ENCODE measurements at places on chromosomes 2 and 18. TPM values are rescaled to one million over a fixed set of nuclear protein-coding genes. Genes with fewer than 3 reads are reported as not detected.

- no peak overlapping the region for H3K27ac ChIP-seq
- DNase-seq, result no peak
- no peaks in the 10 kb centered on the region for H3K36me3 ChIP-seq
These were observed 570.3 kb downstream of the FBXO15 start for GRCh38 chr18:73577365-73577764.

DNA sequence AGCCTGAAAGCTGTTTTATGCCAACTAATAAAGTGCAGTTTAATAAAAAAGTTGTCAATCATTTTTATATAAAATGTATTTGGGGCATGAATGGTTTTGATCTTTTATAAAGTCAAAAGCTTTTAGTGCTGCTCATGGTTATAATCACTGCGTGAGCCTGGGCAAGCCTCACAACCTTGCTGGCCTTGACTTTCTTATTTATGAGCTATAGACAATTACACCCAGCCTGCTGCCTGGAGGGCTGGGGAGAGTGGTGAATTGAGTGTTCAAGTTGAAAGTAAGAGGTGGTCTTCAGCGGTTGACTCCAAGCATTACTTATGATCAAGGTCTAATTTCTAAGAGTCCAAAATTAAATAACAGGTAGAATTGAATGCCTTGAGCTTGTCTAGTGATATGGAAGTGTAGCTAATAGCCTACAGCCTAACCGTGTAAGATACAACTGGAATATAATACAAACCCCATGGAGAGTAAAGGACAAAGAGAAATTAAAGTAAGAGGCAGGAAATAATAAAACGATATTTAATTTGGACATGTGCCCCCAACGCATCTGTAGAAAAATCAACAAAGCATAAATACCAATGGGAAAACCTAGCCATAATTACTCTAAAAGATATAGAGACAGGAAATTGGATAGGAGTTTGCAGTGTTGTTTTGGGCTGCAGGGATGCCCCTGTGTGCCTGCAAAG lies 106.0 kb upstream of the CYP1B1 start:
- no peak overlapping the region for H3K4me3 ChIP-seq
- H3K36me3 ChIP-seq, result no peaks in the 10 kb centered on the region
- no peak for DNase-seq

GRCh38 chr2:211564441-211564840 lies 974.2 kb downstream of the ERBB4 start:
- H3K27ac ChIP-seq, result no peak overlapping the region
- H3K4me3 ChIP-seq, result no peak overlapping the region

DNA sequence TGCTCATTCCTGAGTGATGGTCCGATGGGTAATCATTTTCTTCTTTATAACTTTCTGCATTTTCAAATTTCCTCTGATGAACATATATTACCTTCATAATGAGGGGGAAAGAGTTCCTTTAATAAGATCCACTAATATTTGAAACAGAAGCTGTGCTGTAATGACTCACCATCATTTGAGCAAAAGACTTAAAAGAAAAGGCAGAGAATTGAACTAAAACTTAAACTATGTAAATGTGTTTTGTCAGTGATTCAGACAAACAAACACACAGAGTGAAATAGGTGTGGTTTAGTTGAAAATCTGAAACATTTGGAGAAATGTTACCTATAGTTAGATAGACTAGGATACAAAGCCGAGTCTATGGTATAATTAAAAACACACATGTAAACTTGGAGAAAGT lies 209.6 kb downstream of the STK39 start:
- H3K36me3 ChIP-seq, result no peaks in the 10 kb centered on the region
- no peak for DNase-seq
- no peak overlapping the region for H3K4me3 ChIP-seq

DNA sequence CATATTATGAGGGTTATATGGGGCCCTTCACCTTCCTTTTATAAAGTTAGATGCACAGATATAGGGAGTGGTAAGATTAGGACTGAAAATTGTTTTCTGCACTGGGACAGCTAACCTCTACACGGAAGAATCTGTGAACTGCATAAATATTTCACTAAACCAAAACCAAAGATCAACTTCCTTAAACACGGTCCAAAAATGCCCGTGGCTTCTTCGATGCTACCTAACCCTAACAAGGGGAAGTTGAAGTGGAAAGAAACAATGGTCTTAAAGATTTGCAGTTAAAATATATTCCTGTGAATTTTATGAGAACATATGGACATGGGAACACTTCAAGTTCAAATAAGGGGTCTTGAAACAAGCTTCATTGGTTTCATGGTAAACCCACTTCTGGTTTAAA lies 33.3 kb upstream of the PAX3 start:
- no peaks in the 10 kb centered on the region for H3K4me1 ChIP-seq
- H3K36me3 ChIP-seq, result no peaks in the 10 kb centered on the region
- no peak overlapping the region for H3K4me3 ChIP-seq
- no peaks in the 10 kb centered on the region for H3K27me3 ChIP-seq

DNA sequence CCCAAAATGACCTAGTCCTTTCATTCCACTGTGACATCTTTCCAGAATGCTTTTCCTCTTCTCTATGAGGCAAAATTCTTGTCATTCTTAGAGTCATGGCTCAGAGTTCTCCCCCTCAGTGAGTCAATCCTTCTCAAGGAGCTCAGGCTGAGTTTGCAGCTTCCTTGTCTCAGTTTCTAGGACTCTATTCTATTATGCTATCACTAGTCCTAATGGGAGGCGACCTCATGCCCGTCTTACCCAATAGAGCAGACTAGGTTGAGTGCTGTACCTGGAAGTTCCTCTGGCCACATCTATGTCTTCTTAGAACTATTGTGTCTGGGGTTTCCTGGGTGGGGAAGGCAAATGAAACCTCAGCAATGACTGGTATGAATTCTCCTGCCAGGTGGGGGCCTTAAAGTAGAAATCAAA lies 51.5 kb downstream of the HAUS1 start:
- H3K4me1 ChIP-seq, result no peaks in the 10 kb centered on the region
- no peak overlapping the region for H3K27ac ChIP-seq
- no peaks in the 10 kb centered on the region for H3K27me3 ChIP-seq
- H3K36me3 ChIP-seq, result no peaks in the 10 kb centered on the region

DNA sequence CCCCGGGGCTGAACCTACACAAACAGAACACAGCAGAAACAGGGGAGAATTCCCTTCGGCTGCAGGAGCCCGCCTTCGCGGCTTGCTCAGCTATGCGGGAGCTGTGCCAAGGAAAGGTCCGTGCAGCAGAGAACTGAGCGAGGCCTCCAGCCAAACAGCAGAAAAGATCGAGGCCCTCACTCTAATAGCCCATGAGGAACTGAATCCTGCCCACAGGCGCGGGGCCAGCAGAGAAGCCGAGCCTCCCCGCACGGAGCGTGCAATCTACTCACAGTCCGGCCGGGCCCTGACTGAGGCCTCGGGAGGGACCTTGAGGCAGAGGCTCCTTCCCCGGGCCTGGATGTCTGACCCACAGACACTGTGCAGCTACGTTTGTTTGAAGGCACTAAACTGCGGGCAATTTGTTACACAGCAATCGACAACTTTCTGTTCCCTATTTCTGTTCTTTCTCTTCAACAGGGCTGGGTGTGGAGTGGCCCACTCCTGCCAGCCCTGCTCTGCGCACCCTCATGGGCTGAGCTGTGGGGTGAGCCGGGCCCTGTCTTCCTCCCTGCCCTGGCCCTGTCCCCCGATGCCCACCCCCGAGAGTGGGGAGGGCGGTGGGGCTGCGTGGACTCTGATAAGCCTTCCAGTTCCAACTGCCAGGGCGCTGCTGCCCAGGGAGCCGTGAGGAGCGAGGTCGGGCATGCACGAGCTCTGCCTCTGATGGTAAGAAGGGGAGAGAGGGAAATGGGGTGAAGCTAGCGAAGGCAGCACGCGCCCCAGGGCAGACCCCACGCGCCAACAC lies 13.7 kb downstream of the HES6 start:
- no peak overlapping the region for H3K4me3 ChIP-seq
- H3K27me3 ChIP-seq, result no peaks in the 10 kb centered on the region

DNA sequence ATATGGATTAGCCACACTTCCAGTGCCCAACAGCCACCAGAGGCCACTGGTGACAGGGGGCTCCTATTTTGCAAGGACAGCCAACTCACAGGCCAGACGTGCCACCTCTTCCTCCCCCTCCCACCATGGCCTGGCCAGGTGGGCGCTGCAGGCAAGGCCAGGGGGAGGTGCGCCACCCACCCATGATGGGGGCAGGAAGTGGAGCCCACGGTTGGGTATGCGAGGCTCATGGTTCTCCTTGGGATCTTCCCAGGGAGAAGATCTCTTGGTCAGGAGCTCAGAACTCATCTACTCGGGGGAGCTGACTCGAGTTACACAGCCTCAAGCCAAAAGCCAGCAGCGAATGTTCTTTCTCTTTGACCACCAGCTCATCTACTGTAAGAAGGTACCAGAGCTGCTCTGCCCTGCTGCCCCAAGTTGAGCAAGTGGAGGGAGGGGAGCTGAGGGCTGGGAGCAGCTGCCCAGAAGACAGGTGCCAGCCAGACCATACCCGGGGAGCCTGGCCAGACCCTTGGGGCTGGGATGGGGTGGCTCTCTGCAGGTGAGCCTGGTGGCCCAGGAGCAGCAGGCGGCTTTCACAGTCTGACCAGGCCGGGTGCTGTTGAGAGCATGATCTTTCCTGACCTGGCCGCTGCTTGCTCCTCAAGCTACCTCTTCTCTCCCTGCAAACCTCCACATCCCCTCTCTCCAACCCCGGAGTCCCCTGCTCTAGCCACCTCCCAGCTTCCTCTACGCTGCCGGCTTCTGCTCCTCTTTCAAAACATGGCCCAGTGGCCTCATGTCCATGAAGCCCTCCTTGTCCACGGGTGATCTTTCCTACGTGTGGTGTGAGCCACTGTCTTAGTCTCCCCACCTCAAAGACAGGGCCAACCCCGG lies 49.8 kb downstream of the FAM168B start:
- H3K4me1 ChIP-seq, result no peaks in the 10 kb centered on the region
- peaks cover 15% of the 10 kb centered on the region for H3K36me3 ChIP-seq
- no peak overlapping the region for H3K4me3 ChIP-seq
- H3K27me3 ChIP-seq, result no peaks in the 10 kb centered on the region

- H3K27ac ChIP-seq, result no peak overlapping the region
- DNase-seq, result no peak
- H3K27me3 ChIP-seq, result no peaks in the 10 kb centered on the region
- no peak overlapping the region for H3K4me3 ChIP-seq
- H3K4me1 ChIP-seq, result peaks cover 13% of the 10 kb centered on the region
- H3K36me3 ChIP-seq, result peaks cover 8% of the 10 kb centered on the region
These were observed 3.9 kb downstream of the UBXN4 start for GRCh38 chr2:135745545-135745944.

DNA sequence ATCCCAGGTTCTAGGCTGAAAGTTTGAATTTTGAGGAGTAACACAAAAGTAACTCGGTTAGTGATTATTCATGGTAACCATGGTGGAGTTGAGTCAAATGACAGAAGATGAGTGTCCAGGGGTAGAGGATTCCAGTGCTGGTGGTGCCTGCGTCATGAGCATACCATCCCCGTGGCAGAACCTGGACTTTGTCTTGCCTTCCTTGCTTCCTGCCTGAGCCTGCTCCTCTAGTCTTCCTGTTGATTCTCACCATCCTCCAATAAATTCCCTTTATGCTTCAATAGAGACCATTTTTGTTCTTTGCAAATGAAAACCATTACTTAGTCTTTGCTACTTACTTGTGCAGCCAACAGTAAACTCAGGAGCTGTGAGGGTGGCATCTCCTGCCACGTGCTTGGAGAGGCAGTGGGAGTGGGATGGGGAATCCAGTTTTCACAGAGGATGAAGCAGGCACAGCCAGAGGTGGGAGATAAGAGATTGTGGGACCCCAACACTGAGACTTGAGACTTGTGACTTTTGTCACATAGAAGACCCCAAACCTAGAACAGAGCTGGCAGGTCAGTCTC lies 4.1 kb upstream of the YES1 start:
- H3K27ac ChIP-seq, result no peak overlapping the region

GRCh38 chr2:236510034-236510433 lies 59.6 kb upstream of the ACKR3 start:
- no peak overlapping the region for H3K27ac ChIP-seq
- no peaks in the 10 kb centered on the region for H3K4me1 ChIP-seq
- no peaks in the 10 kb centered on the region for H3K27me3 ChIP-seq
- H3K36me3 ChIP-seq, result no peaks in the 10 kb centered on the region
- H3K4me3 ChIP-seq, result no peak overlapping the region
- no peak for DNase-seq

- H3K4me3 ChIP-seq, result no peak overlapping the region
- no peaks in the 10 kb centered on the region for H3K4me1 ChIP-seq
- no peak for DNase-seq
- H3K27me3 ChIP-seq, result no peaks in the 10 kb centered on the region
These were observed 447.1 kb upstream of the MMADHC start for GRCh38 chr2:150034665-150035064.

- H3K27me3 ChIP-seq, result no peaks in the 10 kb centered on the region
- DNase-seq, result no peak
These were observed 257.0 kb upstream of the GYPC start for GRCh38 chr2:126399001-126399400.

- no peaks in the 10 kb centered on the region for H3K27me3 ChIP-seq
- peaks cover 5% of the 10 kb centered on the region for H3K4me1 ChIP-seq
- no peak for DNase-seq
- H3K36me3 ChIP-seq, result peaks cover 13% of the 10 kb centered on the region
- no peak overlapping the region for H3K27ac ChIP-seq
These were observed 262.2 kb downstream of the PHLPP1 start for GRCh38 chr18:62977512-62977911.

DNA sequence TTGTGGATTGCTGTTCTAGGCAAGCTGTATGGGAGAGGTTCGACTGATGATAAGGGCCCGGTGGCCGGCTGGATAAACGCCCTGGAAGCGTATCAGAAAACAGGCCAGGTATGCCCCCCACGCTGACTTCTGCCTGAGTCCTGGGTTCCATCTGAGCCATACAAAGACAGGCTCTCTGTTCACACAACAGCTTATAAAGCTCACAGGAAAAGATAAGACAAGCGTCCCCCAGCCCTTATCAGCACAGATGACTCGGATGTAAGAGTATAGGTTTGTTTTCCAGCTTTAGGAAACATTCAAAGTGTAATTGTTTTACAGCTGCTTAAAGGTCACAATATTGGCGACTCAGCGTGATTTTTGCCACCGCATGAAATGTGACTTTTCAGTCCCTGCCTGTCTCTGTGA lies 12.7 kb downstream of the CNDP2 start:
- no peaks in the 10 kb centered on the region for H3K27me3 ChIP-seq
- no peaks in the 10 kb centered on the region for H3K4me1 ChIP-seq
- peaks cover 31% of the 10 kb centered on the region for H3K36me3 ChIP-seq
- no peak overlapping the region for H3K4me3 ChIP-seq
- no peak for DNase-seq

DNA sequence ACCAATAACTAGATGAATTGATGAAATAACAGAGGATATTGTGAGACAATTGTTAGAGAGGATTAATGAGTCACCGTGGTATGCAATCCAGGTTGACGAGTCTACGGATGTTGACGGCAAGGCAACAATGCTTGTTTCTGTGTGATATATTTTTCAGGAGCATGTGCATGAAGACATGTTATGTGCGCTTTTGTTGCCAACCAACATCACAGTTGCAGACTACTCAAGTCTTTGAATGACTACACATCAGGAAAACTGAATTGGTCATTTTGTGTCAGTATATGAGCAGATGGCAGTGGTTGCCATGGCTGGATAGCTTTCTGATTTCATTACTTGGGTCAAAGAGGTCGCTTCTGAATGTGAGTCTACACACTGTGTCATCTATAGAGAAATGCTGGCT lies 96.8 kb upstream of the CRACDL start:
- H3K36me3 ChIP-seq, result no peaks in the 10 kb centered on the region
- no peak overlapping the region for H3K4me3 ChIP-seq
- DNase-seq, result no peak
- no peaks in the 10 kb centered on the region for H3K27me3 ChIP-seq
- no peaks in the 10 kb centered on the region for H3K4me1 ChIP-seq

Gene C2orf78
- total RNA-seq, result not detected

Gene CD8A
- 3.4 TPM for total RNA-seq

Gene CMPK2
- 5.3 TPM for total RNA-seq

Gene SKA1
- total RNA-seq, result not detected

Gene LYG1
- 5.8 TPM for total RNA-seq

Gene ANKRD12
- 70.3 TPM for total RNA-seq

Gene HNMT
- 67.2 TPM for total RNA-seq

Gene IL36G
- not detected for total RNA-seq

Gene LINC00305
- not detected for total RNA-seq

Gene UGT1A4
- not detected for total RNA-seq

Gene FMNL2
- 30.6 TPM for total RNA-seq

Measured in thoracic aorta (tissue), 2 donors.